Adrenal gland (tissue), 19 donors: ENCODE measurements at places on chromosomes 13 and 19.

GRCh38 chr13:26324867-26325266, 70.9 kb downstream of the CDK8 start:
- DNase-seq = no peak

DNA sequence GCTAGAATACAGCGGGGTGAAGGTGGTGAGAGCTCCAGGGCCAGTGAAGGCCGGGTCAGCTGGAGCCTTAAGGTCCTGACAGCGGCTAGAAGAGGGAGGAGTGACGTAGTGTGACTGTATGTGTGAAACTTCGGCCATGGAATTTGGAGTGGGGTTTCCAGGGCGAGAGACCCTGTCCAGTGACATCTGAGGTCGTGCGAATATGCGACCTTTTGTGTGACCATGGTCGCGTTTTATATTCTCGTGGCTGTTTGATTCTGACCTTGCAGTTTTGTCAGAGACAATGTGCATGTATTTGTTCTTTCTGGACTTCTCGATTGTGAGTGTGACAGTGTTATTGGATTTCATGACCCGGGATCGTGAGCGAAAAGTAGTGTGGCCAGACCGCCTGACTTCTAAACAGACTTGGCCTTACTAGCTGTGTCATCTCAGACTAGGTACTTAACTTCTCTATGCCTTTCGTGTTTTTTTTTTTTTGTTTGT, 405 bp upstream of the ZNF569 start:
- no peak for DNase-seq

DNA sequence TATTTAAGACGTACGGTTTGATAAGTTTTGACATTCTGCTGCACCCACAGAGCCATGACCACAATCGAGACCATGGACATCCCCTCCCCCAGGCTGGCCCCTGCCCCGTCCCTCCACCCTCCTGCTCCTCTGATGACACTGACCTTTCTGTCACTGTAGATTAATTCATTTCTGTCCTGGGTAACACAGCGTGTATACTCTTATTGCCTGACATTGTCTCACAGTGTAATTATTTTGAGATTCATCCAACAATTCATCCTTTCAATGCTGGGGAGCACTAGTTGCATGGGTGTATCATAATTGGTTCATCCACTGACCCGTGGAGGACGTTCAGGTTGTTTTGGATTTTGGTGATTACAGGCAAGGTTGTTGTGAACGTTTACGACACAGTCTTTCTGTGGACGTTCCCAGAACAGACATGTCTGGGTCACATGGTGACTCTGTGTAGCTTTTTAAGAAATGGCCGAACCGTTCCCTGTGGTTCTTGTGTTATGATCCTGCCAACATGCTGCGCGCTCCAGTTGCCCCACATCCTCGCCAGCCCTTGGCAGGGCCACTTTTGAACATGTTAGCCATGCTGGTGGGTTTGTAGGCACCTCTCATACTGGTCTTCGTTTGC, 41.9 kb downstream of the C13orf46 start:
- DNase-seq = no peak

DNA sequence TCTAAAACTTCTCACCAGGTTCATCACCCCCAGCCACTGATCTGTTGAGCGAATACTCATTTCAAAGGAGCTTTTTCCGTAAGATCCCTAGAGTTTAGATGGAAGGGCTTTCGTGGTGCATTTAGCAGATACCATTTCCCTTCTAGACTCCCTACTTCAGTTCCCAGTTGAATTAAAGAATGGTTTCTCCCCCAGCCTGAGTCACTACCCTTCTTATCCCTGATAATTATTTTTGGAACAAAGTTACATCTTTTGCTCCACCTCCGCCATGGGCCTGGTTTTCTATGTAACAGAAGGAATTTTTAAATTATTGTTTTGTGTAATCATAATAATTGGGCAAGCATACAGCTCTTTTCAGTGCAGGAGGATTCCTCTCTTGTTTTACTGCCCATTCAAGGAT, 22.0 kb downstream of the USPL1 start:
- DNase-seq = no peak

DNA sequence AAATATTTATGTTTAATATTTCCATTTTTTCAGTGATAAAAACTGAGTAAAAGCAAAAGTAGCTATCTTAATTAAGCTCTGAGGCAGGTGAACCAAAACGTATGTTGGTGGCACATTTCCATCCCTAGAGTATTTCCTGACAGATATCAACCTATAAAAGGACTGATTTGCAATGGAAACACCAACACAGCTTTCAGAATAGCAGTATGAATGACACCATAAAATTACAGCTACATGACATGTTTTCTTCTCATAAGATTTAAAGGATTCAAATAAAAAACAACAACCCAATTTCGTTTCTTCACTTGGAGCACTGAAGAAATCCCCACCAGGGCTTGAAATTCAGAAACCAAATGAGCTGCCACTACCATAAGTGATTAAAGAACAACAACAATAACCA, 194.4 kb downstream of the RFC3 start:
- no peak for DNase-seq

DNA sequence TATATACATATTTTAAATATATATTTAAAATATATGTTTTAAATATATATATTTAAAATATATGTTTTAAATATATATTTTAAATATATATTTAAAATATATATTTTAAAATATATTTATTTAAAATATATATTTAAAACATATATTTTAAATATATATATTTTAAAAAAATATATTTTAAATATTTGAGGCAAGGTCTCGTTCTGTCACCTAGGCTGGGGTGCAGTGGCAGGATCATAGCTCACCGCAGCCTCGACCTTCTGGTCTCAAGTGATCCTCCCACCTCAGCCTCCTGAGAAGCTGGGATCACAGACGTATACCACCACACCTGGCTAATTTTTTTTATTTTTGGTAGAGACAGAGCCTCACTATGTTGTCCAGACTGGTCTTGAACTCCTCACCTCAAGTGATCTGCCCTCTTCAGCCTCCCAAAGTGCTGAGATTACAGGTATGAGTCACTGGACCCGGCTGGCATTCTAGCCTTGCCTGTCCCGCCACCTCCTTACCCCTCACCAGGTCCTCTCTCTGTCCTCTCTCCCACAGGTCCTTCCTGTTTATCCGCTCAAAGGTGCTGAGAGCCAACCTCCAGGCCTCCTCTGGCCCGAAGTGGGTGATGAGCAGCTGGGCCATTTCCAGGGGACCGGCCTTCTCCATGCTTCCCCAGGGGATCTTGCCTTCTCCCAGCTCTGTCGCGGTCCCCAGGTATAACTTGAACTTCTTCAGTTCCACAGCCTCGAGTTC, 564 bp downstream of the NLRP12 start:
- no peak for DNase-seq

GRCh38 chr13:95643571-95643935, 953 bp downstream of the DZIP1 start:
- no peak for DNase-seq
